Mesenteric fat pad (tissue), 1 donor: ENCODE measurements at places on chromosomes 4 and X. TPM values are rescaled to one million over a fixed set of nuclear protein-coding genes. Genes with fewer than 3 reads are reported as not detected.

GRCh38 chrX:3440981-3441380 is 94.5 kb upstream of the MXRA5 start:
- no peak for DNase-seq

DNA sequence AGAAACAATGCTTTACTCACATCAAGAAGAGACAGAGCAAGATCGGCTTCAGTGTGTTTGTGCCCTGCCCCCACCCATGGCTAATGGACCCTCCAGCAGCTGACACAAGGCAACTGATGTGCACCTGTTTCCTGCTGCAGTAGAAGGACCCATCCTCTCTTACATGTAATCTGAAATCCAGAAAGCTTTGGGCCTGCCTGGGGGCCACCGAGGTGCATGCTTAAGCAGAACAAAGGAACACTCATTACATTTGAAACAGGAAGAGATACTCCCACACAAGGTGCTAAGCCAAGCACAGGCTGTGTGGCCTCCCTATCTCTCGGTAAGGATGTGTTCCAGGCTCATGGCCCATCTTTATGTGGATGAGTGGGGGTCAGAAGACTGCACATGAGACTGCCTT is 338.0 kb downstream of the SPOCK3 start:
- DNase-seq, result no peak

DNA sequence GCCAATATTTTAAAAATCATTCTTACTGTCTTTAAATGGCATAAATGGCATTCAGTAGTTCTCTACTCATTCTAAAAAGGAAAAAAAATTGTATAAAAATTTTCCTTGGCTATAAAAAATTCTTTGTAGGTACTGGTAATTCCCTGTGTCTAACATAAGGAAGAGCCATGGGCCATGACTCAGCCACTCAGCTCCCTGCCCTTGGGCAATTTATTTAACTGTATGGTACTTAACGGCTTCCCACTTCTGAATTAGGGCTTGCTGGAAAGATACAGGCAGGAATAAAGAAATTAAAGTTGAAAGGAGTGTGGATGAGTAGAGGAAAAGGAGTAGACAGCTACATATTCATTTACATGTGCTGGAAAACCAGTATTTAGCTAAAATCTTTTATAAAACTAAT is 30.6 kb downstream of the ABHD18 start:
- DNase-seq, result no peak

GRCh38 chrX:152845618-152846240 is 14.9 kb downstream of the NSDHL start:
- DNase-seq, result no peak

- DNase-seq, result no peak
Observed at GRCh38 chr4:84821064-84821463, 145.4 kb downstream of the WDFY3 start.

DNA sequence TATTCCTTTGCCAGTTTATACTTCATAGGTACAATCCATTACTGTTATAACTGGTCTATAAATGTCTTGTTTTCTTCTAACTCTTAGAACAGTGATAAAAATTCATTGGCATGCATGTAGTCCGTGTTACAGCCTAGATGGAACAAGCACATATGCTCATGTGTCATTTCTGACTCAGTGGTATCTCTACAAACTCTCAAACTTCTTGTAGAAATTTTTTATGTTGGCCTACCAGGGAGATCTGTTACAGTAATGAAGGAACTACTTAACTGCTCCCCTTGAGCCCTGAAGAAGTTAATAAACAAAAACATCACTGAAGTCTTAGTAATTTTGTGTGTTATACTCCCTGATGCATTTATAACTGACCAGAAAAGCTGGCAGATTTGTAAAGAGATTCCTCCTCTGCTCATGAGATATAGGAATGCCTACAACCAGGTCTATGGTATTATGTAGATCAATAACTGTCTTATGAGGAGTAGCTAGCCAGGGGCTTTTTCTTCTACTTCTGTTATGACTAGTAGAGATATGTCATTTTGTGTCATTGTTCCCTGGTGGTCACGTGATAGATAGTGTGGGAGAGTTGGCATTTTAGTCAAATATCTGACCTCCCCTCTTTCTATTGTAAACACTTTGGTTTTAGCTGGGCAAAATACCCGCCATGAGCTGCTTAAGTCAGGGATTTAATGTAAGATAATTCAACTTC is 53.7 kb upstream of the FAAH2 start:
- no peak for DNase-seq

- DNase-seq, result peak; percentile 62
Observed at GRCh38 chrX:129649268-129650182, 5.2 kb downstream of the APLN start.

GRCh38 chr4:54365691-54366090 is 136.6 kb downstream of the PDGFRA start:
- DNase-seq, result no peak

DNA sequence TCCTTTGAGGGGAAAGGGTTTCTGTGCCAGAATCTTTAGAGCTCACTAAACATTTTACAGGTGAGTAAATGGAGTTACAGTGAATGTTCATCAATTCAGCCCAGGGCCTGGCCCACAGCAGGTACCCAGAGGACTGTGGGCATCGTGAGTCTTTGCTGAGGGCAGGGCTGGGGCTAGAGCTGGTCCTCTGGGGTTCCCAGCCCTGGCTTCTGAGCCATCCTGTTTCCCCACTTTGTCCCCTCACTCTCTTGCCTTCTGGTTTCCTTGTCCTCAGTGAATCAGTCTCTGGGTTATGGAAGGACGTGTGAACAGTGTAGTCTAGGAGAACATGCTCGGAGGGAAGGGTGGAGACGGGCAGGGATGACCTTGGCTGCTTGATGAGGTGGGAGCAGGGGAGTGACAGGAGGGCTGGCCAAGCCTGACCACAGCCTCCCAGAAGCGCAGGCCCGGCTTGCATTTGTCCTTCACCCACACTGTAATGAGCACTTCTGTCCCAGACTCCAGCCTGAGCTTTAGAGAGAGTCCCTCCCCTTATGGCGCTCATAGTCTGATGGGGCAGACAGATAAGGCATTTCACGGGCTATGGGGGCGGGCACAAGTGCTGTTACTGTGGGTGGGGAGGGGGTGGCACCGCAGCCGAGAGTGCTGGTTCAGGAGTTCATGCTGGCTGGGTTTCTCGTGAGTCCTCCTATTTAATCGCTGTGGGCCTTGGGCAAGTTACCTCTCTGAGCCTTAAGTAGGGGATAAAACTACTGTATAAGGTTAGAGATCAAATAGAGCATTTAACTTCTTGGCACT is 17.3 kb downstream of the TBC1D14 start:
- no peak for DNase-seq

DNA sequence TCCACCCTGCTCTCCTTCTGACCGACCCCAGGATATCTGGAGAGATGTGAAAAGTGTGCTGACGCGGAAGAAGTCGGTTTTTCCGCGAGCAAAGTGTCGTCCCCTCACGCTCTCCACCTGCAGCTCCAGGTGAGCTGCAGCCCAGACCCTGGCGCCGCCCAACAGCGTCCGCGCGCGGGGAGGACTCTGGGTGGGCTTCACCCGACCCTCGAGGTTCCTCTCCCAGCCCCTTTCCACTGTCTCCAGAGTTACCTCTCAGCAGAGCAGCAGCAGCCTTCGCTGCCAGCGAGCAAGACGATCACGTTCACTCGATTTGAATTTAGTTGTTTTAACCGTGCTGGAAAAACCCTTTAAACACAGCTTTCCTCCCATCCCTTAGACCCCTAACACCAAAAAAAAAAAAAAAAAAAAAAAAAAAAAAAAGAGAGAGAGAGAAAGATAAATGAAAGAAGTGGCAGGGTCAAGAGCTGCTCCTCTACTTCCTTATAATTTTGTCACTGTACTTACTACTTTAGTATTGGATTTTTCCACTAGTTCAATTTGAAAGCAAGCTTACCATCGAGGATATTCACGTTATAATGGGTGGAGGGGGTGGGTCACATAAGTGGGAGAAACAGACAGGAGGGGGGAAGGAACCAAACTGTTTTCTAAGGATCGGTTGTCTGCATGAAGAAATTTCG is 758 bp upstream of the NR3C2 start:
- DNase-seq, result no peak

DNA sequence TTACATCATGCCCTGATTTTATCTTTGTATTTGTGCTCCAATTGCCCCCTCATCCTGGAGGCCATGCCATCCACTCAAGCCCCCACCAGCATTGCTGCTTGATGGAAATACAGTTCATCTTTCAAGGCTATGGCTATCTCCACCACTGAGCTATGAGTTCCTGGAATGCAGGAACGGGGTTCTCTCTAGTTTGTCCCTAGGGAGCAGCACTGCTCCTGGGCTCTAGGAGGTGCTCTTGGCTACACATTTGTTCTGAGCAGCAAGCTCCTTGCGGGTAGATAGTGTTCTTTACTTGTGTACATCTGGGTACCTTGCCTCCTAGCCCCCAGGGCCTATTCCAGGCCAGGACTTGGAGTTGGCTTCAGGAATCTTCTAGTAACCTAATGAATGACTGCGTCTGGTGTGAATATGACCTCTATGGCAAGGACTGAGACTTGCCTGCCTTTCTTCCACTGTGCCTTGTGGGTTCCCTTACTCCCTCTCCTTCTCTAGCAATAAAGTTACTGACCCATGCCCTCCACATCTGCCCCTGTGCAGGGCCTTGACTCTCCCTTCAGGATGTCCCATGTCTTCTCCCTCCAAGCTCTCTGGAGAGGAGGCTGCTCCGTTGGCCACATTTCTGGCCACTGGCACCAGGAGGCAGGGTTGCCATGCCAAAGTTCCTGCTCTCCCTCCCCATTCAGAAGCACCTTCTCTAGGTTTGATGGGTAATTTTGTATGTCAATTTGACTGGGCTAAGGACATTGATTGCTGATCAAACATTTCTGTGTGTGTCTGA is 7.6 kb downstream of the CITED1 start:
- peak; percentile 68 for DNase-seq

GRCh38 chr4:19689511-19689910 is 562.2 kb upstream of the SLIT2 start:
- DNase-seq, result no peak

- no peak for DNase-seq
Observed at GRCh38 chr4:126207910-126208309, 893.2 kb downstream of the FAT4 start.

GRCh38 chr4:91965166-91965565 is 338.6 kb upstream of the GRID2 start:
- no peak for DNase-seq

DNA sequence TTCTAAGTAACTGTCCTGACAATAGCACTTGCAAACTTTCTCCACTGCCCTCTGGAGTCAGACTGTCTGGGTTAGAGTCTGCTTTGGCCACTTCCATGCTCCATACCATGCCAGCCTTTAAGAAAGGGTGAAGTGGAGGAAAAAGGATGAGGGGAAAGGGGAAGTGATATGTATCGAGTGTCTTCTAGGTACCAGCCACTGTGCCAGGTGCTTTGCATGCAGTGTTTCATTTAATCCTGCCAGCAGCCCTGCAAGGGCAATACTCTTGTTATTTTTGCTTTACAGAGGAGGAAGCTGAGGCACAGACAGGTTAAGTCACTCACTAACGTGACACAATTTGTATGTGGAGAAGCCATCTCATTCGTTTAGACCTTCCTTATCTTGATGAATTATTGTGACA is 55.6 kb downstream of the RTL9 start:
- no peak for DNase-seq

DNA sequence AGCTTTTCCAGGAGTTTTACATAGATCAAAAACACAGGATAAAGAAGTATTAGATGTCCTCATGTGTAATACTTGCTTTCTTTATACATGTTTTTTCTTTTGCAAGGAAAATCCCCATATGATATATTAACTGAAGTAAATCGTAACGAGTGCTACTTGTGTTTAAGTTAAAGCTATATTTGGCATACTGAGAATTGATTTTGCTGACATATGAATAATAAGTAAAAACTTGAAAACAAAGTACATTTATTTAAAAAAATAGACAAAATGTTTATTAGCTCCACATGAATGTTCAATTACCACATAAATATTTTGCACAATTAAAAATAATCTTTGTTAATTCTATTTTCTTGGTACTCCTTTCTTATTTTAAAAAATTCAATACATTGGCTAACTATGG is 884.7 kb downstream of the FSTL5 start:
- no peak for DNase-seq

GRCh38 chrX:16113978-16114565 is 9.3 kb upstream of the GRPR start:
- DNase-seq, result no peak

DNA sequence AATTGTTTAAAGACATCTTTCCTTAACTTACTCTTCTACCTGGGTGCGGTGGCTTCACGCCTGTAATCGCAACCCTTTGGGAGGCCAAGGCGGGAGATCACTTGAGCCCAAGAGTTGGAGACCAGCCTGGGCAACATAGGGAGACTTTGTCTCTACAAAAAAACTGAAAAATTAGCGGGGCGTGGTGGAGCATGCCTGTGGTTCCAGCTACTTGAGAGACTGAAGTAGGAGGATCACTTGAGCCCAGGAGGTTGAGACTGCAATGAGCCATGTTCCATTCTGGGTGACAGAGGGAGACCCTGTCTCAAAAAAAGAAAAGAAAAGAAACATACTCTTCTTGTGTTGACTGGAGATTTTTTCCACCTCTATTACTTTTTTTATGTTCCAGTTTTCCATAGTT is 181.9 kb downstream of the RAPGEF2 start:
- no peak for DNase-seq

DNA sequence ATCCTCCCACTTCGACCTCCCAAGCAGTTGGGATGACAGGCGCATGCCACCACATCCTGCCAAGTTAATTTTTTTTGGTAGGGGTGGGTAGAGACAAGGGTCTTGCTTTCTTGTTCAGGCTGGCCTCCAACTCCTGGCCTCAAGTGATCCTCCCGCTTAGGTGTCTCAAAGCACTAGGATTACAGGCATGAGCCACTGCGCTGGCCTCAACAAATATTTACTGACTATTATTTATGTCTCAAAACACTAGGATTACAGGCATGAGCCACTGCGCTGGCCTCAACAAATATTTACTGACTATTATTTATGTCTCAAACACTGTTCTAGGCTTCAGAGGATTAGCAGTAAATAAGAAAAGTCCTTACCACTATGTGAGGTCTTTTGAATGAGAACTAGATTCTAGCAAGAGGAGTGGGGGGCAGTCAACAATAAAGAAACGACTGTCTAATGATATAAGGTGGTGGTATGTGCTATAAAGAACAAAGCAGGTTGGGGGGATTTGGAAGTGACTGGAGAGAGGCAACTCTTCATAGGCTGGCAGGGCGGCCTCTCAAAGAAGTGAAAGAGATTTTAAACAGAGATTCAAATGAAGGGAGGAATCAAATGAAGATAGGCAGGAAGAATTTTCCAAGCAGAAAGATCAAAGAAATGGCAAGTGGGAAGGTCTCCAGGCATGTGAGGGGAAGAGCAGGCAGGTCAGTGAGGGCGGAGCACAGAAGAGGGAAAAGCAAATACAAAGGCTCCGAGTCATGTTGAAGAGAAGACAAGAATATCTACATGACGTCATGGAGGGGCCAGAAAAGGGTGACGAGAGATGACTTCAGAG is 12.7 kb upstream of the ACSL1 start:
- DNase-seq, result no peak

Gene CTAG1A
- total RNA-seq, result not detected

Gene LRP2BP
- 0.64 TPM for total RNA-seq

Gene INTS6L
- 3.8 TPM for total RNA-seq

Gene PPP4R3C
- total RNA-seq, result not detected

Gene ARSH
- not detected for total RNA-seq

Gene FRG2
- not detected for total RNA-seq

Gene ARAF
- total RNA-seq, result 70.9 TPM

Gene HSD17B13
- total RNA-seq, result 1.4 TPM

Gene RBMXL3
- total RNA-seq, result not detected

Gene GNPDA2
- total RNA-seq, result 12.2 TPM

Gene TMEM192
- total RNA-seq, result 27.6 TPM
